Foreskin keratinocyte (primary cell): ENCODE measurements at places on chromosomes 11 and 22. TPM values are rescaled to one million over a fixed set of nuclear protein-coding genes. Genes with fewer than 3 reads are reported as not detected.

Gene APBB1
- 11.8 and 14.1 TPM in 2 replicates for polyA plus RNA-seq

Gene PDGFD
- polyA plus RNA-seq, result 0.03 and 0.04 TPM in 2 replicates

Gene IL18
- polyA plus RNA-seq, result 67.7 and 79.2 TPM in 2 replicates

Gene HTR3A
- not detected in 2 replicates for polyA plus RNA-seq

Gene DPAGT1
- 57.2 and 62.6 TPM in 2 replicates for polyA plus RNA-seq

Gene AMPD3
- 3.4 and 3.6 TPM in 2 replicates for polyA plus RNA-seq

Gene TEX54
- not detected in 2 replicates for polyA plus RNA-seq

Gene PHF21B
- polyA plus RNA-seq, result 0.10 and 0.12 TPM in 2 replicates

Gene KCNQ1
- polyA plus RNA-seq, result not detected in 2 replicates

Gene ACER3
- 9.8 and 14.7 TPM in 2 replicates for polyA plus RNA-seq

Gene C11orf86
- not detected in 2 replicates for polyA plus RNA-seq

Gene SHANK3
- polyA plus RNA-seq, result 2.2 and 2.6 TPM in 2 replicates

Gene KRTAP5-10
- not detected in 2 replicates for polyA plus RNA-seq

Gene CARD10
- 112 and 115 TPM in 2 replicates for polyA plus RNA-seq

- DNase-seq, result no peak
Measured at GRCh38 chr22:48943567-48944432, 883.9 kb downstream of the BRD1 start.

GRCh38 chr11:19102521-19102900 lies 14.5 kb upstream of the ZDHHC13 start:
- no peak for DNase-seq

DNA sequence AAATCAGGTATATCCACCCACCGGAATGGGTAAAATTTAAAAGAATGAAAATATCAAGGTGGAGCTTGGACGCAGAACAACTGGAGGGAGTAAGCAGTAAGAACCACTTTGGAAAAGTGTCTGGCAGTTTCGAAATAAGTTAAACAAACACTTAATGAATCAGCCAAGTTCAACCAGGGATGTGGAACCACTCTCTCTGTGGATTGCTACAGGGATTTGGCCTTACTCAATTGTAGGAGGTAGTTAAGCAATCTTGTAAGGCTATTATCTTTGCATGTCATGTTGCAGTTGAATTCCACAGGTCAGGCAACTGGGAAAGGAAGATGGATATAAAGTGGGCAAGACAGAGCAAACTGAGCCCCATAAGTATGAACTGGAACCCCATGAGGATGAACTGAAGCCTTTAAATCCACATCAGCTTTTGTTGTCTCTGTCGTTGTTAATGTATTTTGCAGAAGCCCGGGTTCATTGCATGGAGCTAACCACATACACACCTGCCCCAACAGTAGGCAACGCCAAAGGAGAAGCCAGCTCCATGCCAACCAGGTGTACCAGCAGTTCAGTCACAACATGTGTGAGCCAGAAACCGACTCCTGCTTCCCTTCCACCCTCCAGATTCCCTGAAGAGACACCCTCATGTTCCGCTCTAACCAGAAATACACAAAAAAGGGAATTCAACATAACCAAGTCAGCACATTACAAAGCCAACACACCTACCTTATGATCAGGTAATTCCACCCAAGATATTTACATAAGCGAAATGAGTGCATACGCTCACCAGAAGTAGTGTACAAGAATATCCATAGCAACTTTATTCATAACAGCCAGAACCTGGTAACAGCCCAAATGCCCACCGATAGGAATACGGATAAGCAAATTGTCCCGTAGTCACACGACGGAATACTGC lies 8.0 kb upstream of the SLC43A3 start:
- peak; percentile 62 for DNase-seq

GRCh38 chr22:50529416-50529896 lies 356 bp downstream of the TYMP start:
- DNase-seq, result no peak

DNA sequence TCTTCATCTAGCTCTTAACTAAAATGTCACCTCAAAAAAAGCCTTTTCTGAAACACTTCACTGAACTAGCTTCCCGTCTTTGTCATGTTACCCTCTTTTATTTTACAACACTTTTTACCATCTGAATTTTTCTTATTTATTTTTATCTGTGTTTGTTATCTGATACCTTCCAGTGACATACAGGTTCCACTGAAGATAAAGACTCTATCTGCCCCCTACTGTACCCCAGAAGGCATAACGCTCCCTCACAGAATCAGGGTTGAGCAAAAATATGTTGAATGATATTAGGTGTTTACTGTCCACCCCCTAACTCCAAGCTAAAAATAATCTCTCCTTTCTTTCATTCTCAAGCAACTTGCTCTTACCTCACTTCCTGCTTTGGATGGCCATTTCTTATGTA lies 654.2 kb downstream of the NELL1 start:
- DNase-seq, result no peak

DNA sequence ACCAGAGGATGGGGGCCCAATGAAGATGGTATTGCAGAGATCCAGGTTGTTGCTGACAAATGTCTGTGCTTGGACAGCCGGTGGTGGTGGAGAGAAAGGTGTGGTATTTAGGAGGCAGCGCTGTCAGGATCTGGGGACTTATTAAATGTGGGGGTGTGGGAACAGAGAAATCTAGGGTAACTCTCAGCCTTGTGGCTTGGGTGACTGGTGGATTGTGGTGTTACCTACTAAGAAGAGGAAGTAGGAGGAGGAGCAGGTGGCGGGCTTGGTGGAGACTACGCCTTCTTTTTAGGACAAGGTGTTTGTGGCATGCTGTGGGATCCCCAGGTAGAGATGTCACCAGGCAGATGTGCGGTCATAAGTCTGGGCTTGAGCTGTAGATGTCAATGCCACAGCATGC lies 144.0 kb downstream of the GRIK4 start:
- no peak for DNase-seq

- DNase-seq, result no peak
Measured at GRCh38 chr11:64306876-64307622, 1.7 kb downstream of the ESRRA start.

GRCh38 chr11:4181782-4182721 lies 87.5 kb downstream of the RRM1 start:
- DNase-seq, result no peak

DNA sequence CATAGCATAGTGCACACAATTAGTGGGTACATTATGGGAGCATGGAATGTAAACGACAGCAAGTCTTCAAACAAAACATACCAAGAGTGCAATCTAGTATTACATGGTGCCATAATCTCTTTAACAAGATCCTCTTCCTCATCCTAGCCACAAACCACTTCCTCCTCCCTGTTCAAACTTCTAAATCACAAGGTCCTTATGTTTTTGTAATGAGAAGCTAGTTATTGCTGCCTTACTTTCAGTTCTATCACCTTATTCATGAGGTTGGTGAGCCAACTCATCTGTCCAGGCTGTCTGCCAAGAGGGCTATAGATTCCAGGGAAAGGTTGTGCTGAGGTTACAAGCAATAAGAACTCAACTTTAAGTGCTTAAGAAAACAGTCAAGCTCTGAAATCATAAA lies 195.4 kb upstream of the ARHGAP20 start:
- DNase-seq, result peak; percentile 93

- no peak for DNase-seq
Measured at GRCh38 chr11:34050581-34051348, 766 bp upstream of the CAPRIN1 start.

GRCh38 chr11:83549984-83550667 lies 264.0 kb upstream of the CCDC90B start:
- DNase-seq, result no peak

DNA sequence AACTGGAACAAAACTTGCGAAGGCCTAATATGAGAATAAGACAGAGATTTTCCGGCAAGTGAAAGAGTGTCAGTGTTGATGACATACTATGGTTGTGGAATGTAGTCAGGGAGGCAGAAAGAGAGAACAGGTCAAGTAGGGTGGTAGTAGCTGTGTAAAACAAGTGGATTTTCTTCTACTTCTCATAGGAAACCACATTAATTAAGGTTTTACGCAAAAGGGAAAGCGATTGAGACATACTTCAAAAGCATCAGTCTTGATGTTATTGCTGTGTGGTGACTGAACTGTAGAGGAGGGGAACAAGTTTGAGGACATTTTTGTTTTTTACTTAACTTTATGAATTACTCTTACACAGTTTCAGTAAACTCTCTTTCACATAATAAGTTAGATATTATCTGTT lies 186.0 kb upstream of the CNTN5 start:
- no peak for DNase-seq

DNA sequence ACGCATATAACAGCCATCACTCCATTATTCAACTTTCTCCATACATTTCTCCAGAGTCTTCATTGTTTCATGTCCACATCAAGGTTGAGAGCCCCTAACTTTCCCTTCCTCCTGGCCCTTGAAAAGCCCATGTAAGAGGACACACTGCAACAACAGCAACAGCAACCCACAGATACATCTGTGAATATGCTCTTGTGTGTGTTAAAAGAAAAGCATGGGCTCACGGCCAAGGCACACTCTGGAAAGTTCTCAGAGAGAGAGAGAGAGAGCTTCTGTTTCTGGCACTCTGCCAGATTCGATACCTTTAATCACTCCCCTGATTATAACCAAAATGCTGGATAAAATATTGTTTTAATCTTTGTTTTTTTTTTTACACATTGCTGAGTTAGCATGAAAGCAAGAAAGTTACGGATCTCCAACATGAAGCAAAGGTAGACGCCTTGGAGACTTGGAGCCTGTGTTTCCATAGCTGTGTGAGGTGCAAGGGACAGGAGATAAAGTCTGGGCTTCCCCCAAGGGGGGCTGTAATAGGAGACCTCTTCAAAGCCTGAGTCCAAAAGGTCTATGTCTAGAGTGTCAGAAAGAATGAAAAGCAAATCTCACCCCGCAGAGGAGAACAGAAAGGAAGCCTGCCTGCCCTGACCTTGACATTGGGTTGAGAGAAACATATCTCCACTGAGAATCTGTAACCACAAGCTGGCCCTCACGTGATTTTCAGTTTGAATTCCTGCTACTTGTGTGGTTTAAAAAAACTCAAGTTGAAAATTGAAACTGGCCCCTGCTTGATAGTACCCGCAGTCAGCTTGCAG lies 33.7 kb upstream of the MPPED1 start:
- no peak for DNase-seq

- DNase-seq, result no peak
Measured at GRCh38 chr22:25139062-25139461, 60.6 kb upstream of the CRYBB3 start.

DNA sequence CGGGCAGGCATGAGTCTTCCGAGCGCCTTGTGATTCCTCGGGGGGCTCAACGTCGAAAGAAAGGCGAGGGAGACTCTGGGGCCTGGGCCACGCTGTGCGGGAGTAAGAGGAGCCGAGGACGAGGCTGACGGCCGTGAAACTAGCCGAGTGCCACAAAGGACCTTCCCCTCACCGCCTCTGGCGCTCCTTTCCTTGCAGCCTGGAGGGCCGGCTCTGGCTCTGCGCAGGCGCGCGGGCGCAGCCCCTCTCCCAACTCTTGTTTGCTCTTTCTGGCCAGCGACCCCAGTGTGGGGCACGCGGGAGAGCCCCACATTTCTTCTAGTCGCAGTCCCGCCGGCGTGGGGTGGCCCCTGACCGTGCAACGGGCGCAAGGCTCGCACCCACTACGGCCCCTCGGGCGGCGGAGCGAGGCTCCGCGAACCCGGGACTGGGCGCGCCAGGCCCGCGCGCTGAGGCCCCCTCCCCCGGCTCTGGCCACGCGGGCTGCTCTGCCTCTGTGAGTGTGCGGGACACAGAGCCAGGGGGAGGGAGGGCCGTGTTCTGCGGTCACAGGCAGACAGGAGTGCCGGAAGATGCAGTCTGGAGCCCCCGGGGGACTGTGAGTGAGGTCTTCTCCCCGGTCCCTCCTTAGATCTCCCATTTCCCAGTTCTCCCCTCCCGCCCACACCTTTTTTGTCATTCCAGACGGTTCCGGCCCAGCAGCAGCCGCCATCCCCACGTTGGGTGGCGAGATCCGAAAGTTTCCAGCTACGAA lies 1.0 kb upstream of the TOB2 start:
- no peak for DNase-seq
